Cortex of kidney (tissue), 1 donor: ENCODE measurements at places on chromosomes 3 and 15.

DNA sequence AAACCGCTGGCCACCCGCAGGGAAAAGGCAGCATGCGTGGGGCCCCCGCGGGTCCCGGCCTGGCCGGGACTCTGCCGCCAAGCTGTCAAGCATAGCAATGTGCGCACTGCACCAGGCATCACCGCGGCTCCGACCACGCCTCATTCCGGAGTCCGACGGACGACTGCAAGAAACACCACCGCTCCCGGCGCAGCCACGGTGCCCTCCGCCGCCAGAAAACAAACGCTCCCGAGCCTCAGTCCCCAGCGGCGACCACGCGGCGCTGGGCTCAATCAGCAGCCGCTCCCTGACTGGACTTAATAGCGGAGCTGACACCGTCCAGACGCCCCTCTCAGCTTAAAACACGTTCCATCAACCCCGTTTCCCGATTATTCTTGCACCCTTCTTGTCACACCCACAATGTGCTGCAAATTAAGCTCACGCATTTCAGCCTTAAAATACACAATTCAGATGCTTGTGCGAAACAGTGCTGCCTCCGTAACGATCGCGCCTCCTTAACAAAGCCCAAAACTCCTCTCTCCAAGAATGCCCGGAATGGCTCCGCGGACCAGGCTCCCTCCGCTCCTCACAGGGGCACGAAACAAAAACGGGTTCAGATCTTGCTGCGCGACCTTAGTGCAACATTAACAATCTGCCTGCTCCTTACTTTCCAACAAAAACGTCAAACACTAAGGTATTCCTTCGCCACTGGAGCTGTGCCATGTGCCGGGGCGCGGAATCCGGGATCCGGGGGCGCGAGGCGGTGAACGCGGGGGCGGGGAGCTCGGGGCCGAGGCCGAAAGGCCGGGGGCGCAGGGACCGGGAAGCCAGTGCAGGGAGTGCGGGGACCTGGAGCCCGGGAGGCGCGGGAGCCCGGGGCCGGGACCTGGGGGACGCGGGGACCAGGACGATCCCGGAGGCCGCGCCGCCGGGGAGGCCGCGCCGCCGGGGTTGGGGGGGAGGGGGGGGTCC, 655 bp downstream of the CYFIP1 start:
- no peak for DNase-seq

DNA sequence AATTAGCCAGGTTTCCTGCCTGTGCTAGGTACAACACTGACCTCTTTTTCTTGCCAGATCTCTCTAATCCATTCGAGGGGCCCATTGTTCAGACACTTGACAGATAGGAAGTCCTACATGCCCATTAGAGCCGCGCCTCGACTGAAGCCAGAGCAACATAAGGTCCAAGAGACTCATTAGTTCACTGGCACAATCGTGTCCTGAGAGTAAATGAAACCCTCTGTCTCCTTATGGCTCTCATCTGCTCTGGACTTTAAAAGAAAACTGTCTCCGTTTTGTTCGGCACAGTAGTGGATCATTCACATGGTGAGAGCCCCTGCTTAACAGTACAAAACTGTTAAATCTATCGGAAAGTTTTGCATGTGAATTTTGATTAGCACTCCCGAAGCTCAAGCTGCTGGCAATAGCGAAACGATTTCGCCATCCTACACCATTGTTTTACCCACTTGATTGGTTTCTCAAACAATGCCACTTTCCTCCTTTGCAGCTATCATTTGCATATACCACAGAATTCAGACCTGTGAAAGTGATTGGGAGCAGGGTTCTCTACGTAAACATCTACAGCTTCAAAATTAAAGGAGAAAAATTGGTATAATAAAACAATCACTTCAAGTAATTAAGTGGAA, 19.0 kb upstream of the C15orf61 start:
- DNase-seq = no peak

DNA sequence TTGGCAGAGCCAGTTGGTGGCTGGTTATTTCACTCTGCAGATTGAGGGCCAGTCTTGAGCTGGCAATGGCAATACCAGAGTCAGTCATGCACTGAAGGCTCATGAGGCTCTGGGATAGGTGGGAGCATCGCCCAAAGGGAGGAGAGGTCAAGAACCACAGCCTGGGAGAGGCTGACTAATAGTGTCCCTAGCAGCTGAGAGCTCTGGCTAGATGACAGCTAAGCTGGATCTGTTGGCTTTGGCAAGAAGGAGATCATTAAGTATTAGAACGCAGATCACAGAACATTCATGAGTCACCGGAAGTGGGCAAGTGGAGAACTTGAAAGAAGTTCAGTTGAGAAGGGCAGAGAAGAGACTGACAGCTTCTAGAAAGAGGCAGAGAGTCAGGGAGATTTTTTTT, 521.1 kb downstream of the NR2F2 start:
- DNase-seq = no peak

GRCh38 chr15:85504749-85505676, 124.6 kb downstream of the AKAP13 start:
- DNase-seq = no peak

DNA sequence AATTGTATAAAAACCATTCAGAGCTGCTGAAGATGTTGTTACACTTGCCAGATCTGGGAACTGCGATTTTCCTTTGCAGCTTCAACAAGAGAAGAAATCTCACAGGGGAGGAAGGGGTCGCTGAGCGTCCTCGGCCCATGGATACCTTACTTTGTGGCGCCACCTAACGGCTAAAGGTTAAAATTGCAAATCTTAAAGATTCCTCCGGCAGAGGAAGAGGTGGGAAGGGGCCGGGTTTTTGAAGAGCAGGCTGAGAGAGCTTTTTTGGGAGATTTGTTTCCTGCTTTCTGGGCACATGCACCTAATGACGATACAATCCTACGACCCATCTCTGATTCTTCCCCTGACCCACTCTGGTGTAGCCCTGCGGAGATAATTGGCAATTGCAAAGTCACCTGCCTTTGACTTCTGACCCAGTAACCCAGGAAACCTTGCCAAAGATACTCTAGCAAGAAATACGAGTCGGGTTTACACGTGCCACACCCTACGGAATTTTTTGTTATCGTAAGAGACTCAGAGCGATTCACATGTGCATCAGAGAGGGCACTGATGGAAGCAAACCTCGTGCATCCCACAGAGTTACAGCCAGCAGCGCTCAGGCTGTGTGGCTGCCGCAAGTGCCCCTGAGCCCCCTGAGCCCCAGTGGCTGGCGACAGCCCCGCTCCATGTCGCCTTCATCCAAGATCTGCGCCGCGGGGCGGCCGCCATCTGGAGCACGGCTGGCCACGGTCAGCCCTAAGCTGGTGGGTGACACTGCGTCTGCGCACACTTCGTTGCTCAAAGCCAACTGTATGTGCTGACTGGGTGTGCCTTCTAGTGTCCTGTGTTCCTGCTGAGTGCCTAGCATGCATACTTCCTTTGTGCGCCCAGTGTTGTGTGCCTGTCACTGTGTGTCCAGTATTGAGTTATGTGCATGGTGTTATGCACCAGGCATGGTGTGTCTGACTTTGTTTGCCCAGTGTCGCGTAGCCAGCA, 55.2 kb upstream of the CHRNA7 start:
- DNase-seq = no peak

DNA sequence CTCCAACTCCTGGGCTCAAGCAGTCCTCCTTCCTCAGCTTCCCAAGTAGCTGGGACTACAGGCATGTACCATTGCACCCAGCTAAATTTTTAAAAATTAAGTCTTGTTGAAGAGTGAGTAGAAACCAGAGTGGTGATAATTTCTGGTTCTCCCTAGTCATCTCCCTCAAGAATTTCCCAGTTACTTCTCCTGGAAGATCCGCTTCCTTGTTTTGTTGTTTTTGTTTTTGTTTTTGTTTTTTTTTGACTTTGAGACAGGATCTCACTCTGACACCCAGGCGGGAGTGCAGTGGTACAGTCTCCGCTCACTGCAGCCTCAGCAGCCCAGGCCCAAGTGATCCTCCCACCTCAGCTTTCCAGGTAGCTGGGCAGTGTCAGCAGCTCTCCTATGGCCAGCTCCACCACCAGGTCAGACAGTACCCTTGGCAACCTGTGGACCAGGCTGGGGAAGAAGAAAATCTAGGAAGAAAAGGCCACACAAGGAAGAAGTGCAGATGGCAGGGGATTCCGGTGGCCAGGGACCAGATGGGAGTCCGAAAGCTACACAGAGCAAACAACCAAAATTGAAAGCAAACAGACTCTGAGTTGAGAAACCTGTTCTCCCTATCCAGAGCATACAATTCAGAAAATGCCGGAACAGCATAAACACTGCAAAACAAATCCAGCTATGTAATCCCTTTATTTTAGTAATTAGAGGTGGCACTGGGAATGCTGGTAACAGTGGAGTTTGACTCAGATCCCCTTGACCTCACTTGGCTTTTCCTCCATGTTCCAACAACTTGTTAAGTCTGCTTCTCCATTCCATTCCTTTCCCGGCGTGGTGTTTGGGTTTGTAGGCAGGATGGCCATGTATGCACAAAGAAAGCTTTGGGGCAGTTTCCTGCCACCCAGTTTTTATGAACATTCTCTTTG, 266.6 kb upstream of the CTDSPL start:
- DNase-seq = no peak

DNA sequence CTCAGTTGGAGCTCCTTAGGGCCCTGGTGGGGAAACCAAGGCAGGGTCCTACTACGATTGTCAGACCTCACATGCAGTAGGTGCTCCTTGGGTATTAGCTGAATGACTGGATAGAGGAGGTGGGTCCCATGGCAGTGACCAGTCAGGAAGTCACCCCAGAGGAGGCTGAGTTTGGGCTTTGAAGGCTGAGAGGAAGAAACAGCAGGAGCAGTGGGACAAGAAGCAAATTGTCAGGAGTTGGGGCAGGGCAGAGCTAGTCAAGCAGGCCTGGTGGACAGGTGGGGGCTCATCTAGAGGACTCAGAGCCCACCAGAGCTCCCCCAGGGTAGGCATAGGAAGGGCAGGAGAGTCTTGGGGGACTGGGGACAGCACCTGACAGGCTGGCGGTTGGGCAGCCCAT, 3.1 kb downstream of the NBEAL2 start:
- no peak for DNase-seq

DNA sequence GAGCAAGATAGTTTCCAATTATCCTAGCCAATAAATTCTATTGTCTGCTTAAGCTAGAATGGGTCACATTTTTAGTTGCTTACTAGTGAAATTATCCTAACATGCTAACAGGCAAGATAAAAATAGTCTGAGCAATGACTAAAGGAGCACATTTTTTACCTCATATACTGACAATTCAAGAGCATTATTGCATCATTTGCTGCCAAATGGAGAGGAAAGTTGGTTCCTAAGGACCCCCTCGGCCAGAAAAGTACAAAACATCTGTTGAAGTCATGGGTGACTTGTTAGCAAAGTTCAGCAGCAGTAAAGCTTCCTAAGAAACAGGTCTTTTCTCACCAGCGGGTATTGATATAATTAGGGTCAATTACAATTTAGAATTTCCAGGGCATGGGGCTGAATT, 1001.0 kb downstream of the FHIT start:
- DNase-seq = no peak

GRCh38 chr3:119417771-119418512, 45.5 kb downstream of the TMEM39A start:
- no peak for DNase-seq

DNA sequence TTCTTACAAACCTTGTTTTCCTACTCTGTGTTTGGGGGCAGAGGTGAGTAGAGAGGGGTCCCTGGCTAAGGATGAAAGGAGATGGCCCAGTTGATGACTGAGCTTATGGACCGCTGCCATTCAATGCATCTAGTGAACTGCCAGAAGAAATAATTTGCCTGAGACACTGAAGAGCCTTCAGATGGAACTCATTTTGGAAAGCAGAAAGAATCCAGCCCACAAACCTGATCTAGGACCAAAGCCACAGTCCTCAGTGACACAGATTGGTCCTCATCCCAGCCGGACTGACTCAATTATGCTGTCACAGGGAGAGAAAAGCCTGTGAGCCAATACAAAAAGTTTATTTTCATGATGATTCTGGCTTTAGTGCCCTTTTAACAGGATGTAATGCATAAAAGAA, 82.7 kb downstream of the CD47 start:
- no peak for DNase-seq

DNA sequence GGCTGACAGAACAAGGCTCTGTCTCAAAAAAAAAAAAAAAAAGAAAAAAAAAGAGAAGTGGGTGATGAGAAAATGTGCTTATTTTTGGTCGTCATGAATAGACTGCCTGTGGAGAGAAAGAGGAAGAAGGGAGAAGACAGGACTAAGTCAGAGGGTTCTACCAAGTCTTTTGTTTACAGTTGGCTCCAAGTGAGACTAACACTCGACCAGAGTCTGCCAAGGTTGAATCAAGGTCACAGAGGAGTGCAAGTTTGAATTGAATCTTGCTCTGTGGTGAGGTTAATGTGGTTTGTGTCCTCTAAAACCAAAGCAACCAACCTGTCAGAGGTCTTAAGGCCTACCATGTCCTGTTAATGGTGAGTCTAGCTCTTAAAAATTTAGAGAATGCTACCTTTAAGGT, 334.1 kb upstream of the GRM7 start:
- DNase-seq = no peak

DNA sequence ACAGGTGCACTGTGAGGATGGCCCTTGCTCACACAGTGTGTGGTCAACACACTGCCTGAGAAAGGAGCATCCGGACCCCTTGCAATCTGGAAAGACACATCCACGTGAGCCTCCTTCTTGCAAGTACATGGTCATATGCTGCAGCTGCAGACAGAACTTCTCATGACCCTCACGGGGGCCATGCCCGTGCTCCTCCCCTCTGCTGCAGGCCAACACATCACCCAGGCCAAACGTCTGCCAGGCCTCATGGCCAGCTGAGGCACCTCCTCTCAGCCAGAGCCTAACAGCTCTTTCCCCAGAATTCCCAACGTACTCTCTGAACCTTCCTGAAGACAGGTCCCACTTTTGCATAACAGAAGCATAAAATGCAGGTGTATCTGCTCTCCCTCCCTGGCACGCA, 25.3 kb downstream of the SLC41A3 start:
- no peak for DNase-seq

DNA sequence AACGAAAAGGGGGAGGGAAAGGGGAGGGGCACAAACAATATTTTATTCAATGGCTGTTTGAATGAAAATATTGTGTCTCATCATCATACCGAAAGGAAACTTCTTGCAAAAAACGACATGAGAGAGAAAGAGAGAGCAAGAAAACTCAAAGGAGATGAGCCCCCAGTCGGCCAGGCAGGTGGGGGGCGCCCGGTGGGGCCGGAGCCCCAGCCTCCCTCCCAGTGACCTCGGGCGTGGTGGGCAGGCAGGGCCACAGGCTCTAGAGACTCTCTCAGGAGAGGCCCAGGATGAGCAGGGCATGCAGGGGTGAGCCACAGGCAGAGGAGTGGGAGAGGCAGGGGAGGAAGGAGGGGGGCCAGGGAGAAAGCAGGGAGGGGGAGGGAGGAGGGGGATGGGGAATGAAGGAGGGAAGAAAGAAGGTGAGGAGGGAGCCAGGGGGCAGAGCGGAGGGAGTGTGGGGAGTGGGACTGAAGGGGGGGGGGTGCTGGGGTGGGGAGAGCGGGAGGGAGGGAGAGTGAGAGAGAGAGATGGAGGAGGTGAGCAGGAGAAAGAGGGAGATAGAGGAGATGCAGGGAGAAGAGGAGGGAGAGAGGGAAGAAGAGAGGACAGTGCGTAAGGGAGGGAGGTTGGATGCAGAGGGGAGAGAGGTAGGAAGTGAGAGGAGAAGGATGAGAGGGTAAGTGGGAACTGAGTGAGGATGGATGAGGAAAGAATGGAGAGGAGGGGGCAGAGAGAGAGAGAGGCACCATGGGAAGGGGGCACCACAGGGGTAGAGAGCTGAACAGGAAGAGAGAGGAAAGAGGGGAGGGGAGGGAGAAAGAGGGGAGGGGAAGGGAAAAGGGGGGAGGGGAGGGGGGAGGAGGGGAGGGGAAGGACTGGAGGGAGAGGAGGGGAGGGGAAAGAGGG, 14.1 kb upstream of the TMEM115 start:
- no peak for DNase-seq

GRCh38 chr3:62600033-62600432, 226.7 kb upstream of the FEZF2 start:
- DNase-seq = no peak
